ENCODE measurements at places on chromosomes 2 and 18. TPM values are rescaled to one million over a fixed set of nuclear protein-coding genes. Genes with fewer than 3 reads are reported as not detected.

GMCL1 gene
- total RNA-seq: 26.7 TPM

CCDC150 gene
- 1.1 TPM for total RNA-seq

HOXD8 gene
- not detected for total RNA-seq

NAT8 gene
- total RNA-seq: not detected

DNA sequence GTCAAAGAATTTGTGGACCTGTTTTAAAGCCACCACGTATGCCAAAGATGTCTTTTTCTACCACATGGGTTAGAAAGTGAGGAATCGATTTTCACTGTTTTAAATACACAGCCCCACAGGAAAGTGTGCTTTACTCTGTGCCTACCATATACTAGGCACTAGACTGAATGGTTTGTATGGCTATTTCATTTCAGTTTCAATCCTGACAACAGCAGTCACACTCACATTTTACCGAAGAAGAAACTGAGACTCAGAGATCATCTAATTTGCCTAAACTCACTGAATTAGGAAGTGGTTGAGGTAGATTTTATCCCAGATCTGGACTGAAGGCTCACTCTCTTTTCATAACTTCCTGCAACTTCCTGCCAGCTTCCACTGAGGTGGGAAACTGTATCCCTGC lies 176.4 kb downstream of the ALK start:
- H3K27me3 ChIP-seq: no peaks in the 10 kb centered on the region
- no peak overlapping the region for H3K4me3 ChIP-seq
- no peak for DNase-seq
- H3K27ac ChIP-seq: no peak overlapping the region
- H3K4me1 ChIP-seq: no peaks in the 10 kb centered on the region

DNA sequence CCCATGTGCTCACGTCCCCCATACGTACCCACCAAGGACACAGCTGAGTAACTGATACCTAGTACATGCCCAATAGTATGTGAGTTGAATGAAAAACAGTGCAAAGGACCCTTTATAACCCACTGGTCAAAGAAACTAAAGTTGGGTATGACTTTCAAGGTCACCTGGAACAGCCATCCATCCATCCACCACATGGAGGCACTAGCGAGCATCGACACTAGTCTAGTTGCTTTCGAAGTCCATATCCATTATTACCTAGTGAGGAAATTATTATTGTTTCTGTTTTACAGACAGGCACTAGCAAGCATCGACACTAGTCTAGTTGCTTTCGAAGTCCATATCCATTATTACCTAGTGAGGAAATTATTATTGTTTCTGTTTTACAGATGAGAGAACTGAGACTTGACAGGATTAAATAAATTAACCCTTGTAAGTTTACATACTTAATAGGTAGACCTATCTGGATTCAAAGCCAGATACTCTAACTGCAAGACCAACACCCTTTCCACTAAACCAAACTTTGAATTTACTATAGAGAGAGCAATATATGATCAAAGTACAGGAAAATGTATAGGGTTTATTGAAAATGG lies 233.7 kb downstream of the METTL4 start:
- H3K36me3 ChIP-seq: no peaks in the 10 kb centered on the region
- no peaks in the 10 kb centered on the region for H3K4me1 ChIP-seq
- peak; percentile 24 for DNase-seq
- H3K4me3 ChIP-seq: no peak overlapping the region
- no peaks in the 10 kb centered on the region for H3K27me3 ChIP-seq

- H3K27ac ChIP-seq: no peak overlapping the region
- H3K4me3 ChIP-seq: no peak overlapping the region
- H3K4me1 ChIP-seq: no peaks in the 10 kb centered on the region
- DNase-seq: no peak
Measured at GRCh38 chr2:89763254-89763580, 1071.7 kb downstream of the RPIA start.

DNA sequence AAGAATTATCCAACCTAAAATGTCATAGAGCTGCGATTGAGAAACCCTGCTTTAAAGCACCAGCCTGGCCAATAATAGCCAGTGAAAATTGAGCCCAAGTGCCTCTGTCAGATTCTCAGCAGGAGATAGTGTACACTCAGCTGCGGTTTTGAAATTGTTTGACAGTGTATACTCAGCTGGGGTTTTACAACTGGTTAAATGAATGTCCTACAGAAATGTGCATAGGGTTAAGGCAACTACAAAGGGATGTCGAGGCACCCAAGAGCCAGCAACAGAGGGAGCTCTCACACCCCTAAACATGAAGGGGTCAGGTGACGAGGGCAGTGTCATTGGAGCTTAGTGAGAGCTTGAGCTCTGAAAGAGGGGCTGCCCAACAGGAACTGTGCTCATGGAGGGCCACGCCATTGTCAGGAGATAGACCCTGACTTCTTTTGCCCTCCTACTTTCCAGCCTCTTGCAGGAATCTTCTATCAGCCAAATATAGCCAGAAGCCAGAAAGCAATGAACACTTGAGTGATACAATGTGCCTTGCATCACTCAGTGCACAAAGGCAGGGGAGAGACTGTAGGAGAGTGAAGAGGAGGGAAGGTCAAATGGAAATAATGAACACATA lies 15.1 kb downstream of the ACTG2 start:
- peak; percentile 19 for DNase-seq
- H3K36me3 ChIP-seq: no peaks in the 10 kb centered on the region
- H3K27me3 ChIP-seq: peaks cover 3% of the 10 kb centered on the region
- no peak overlapping the region for H3K27ac ChIP-seq
- no peaks in the 10 kb centered on the region for H3K4me1 ChIP-seq

DNA sequence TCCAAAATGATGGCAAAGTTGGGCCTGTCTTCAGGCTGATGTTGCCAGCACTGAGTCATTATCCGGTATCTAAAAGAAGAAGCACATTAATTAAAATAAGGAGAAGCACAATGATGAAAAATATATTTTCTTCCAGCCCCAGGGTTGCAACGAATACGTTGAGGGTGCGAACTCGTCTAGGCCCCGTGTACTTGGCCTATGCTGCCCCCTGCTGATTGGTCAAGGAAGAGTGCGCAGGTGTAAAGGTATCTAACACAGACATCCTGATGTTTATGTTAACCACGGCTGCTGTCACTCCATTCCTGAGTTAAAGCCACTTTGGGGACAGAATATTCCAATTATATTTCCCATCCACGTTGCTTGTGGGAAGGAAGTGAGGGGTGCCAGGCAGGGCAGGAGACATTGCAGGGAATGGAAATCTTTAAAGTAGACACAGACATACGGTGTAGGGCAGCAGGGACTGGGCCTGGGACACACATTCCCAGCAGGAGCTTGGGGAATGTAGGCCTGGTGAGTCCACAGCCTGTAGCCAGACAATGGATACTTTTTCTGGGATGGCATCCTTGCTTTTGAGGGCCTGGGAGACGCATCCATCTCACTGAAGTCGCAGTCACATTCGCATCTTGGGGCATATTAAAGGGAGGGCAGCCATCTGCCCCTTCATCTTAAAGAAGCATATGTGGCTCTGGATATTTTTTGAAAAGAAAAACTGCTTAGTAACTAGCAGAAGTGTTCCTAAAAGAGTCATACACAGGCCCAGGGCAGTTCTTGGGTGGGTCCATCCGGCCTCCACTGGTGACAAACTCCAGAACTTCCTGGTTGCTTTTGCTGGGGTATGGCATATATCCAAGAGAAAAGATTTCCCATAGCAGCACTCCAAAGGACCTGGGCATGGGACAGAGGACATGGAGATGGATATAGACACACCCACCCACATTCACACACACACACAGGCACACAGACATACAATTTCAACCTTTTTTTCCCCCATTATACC lies 81.9 kb downstream of the CLIP4 start:
- no peaks in the 10 kb centered on the region for H3K27me3 ChIP-seq
- peaks cover 2% of the 10 kb centered on the region for H3K36me3 ChIP-seq
- no peaks in the 10 kb centered on the region for H3K4me1 ChIP-seq
- DNase-seq: peak; percentile 85
- H3K27ac ChIP-seq: no peak overlapping the region

- H3K4me3 ChIP-seq: no peak overlapping the region
- H3K36me3 ChIP-seq: no peaks in the 10 kb centered on the region
- no peaks in the 10 kb centered on the region for H3K27me3 ChIP-seq
- no peaks in the 10 kb centered on the region for H3K4me1 ChIP-seq
Measured at GRCh38 chr2:80026040-80026729, 278.4 kb downstream of the LRRTM1 start.

- no peaks in the 10 kb centered on the region for H3K27me3 ChIP-seq
- H3K36me3 ChIP-seq: no peaks in the 10 kb centered on the region
- no peak for DNase-seq
- no peak overlapping the region for H3K27ac ChIP-seq
Measured at GRCh38 chr2:220281771-220282170, 654.3 kb downstream of the SLC4A3 start.

DNA sequence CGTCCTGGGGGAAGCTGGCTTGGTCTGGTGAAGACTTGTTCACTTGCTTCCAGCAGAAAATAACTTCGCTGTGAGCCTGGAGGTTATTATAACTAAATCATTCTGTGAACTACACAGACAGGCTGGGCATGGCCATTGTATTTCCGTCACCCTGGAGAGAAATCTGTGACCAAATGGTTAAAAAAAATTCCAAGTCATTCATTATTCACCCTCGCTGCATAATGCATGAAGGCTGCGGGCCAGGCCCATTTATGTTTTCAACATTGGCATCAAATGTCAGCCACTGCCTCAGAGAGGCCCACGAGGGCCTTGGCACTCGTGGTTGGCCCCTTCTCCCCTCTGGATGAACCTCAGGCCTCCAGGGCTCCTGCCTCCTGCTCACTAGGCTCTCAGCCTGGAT lies 57.7 kb downstream of the RRM2 start:
- H3K36me3 ChIP-seq: no peaks in the 10 kb centered on the region
- no peaks in the 10 kb centered on the region for H3K4me1 ChIP-seq
- H3K4me3 ChIP-seq: no peak overlapping the region
- H3K27ac ChIP-seq: no peak overlapping the region

GRCh38 chr2:43070676-43071502 lies 155.5 kb downstream of the ZFP36L2 start:
- H3K4me3 ChIP-seq: no peak overlapping the region
- no peak overlapping the region for H3K27ac ChIP-seq
- no peaks in the 10 kb centered on the region for H3K4me1 ChIP-seq
- no peaks in the 10 kb centered on the region for H3K27me3 ChIP-seq
- peaks cover 4% of the 10 kb centered on the region for H3K36me3 ChIP-seq

DNA sequence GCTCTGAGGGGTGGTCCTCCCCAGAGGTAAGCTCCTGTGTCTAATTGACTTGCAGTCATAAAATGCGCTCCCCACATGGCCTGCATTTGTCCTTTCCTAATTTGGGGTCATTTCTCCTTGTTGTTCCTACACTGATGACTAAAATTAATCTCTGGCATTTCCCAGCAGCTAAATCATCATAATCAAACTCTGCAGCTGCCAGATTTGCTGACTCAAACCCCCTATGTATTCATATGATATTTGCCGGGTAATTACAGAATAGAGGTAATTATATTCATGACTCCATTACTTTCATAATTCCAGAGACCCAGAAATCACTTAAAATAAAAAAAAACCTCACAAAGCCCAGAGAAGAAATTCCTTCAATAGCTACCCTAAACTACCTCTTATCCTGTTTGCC lies 331.4 kb upstream of the KLHL29 start:
- H3K4me3 ChIP-seq: no peak overlapping the region
- DNase-seq: no peak
- H3K27ac ChIP-seq: no peak overlapping the region

- no peak overlapping the region for H3K4me3 ChIP-seq
- no peaks in the 10 kb centered on the region for H3K36me3 ChIP-seq
- H3K4me1 ChIP-seq: no peaks in the 10 kb centered on the region
- H3K27ac ChIP-seq: no peak overlapping the region
- no peaks in the 10 kb centered on the region for H3K27me3 ChIP-seq
- no peak for DNase-seq
Measured at GRCh38 chr18:51135364-51135763, 62.1 kb downstream of the MEX3C start.

DNA sequence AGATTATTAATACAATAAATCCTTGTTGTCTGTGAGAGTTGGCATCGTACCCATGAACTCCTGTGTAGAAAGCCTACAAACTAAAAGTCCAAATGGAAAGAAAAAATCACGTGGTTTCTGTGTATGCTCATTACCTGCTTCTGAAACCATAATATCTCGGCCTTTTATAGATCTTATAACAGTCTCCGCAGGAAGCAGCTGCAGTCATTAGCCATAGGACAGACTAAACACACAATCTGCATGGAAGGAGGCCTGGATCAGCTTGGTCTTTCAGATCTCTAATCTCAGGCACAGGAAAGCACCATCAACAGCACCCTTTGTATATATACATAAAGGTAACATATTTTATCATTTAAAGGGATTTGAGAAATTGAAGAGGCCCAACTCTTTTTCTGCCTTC lies 508.9 kb upstream of the TCF4 start:
- H3K27ac ChIP-seq: no peak overlapping the region
- H3K4me1 ChIP-seq: no peaks in the 10 kb centered on the region
- no peak overlapping the region for H3K4me3 ChIP-seq
- DNase-seq: no peak
- no peaks in the 10 kb centered on the region for H3K36me3 ChIP-seq

- no peaks in the 10 kb centered on the region for H3K36me3 ChIP-seq
- H3K4me3 ChIP-seq: no peak overlapping the region
- H3K27ac ChIP-seq: no peak overlapping the region
- H3K4me1 ChIP-seq: no peaks in the 10 kb centered on the region
- peak; percentile 10 for DNase-seq
Measured at GRCh38 chr2:75064691-75065396, 106.4 kb downstream of the POLE4 start.

DNA sequence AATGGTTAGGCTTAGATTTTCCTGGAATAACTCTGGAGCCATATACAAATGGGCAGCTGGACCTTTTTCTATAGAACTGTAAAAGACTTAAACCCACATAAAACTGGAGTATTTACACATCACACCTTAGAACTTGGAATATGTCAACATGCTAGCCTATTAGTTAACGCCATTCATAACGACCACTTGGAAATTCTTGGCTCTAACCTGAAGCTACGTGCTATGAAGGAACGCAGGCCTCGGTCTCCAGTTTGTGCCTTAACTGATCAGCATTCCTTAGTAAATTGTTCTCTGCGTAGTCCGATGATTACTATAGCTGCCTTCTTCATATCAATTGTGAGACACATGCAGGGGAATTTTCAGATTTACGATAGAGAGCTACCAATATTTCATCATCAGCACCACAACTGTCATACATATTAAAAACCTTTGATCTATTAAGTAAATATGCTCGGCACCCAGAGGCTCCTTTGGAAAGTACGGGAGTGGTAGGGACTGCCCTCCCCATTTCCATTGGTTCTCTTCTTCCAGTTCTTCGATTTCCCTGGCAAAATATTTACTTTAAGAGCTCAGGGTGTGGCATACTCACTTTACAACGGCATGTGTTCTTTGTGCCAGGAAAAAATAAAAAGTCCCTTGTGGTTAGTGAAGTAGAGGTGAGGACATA lies 17.5 kb upstream of the CCL20 start:
- no peak overlapping the region for H3K4me3 ChIP-seq
- no peak for DNase-seq
- H3K36me3 ChIP-seq: no peaks in the 10 kb centered on the region
- H3K27ac ChIP-seq: no peak overlapping the region
- H3K4me1 ChIP-seq: no peaks in the 10 kb centered on the region

- H3K4me3 ChIP-seq: no peak overlapping the region
- no peaks in the 10 kb centered on the region for H3K4me1 ChIP-seq
- H3K27ac ChIP-seq: no peak overlapping the region
- H3K36me3 ChIP-seq: no peaks in the 10 kb centered on the region
- no peak for DNase-seq
Measured at GRCh38 chr2:132721938-132722337, 51.9 kb upstream of the LYPD1 start.
